Osteocyte (in vitro differentiated cells): ENCODE measurements at places on chromosomes 2 and 18. TPM values are rescaled to one million over a fixed set of nuclear protein-coding genes. Genes with fewer than 3 reads are reported as not detected.
A peak's percentile ranks its signal among the peaks of the same experiment; 100 is the strongest.

Gene TCF7L1
- total RNA-seq, result 31.8 and 32.4 TPM in 2 replicates

GRCh38 chr2:147623328-147623727 is 221.5 kb upstream of the ACVR2A start:
- no peak for DNase-seq

DNA sequence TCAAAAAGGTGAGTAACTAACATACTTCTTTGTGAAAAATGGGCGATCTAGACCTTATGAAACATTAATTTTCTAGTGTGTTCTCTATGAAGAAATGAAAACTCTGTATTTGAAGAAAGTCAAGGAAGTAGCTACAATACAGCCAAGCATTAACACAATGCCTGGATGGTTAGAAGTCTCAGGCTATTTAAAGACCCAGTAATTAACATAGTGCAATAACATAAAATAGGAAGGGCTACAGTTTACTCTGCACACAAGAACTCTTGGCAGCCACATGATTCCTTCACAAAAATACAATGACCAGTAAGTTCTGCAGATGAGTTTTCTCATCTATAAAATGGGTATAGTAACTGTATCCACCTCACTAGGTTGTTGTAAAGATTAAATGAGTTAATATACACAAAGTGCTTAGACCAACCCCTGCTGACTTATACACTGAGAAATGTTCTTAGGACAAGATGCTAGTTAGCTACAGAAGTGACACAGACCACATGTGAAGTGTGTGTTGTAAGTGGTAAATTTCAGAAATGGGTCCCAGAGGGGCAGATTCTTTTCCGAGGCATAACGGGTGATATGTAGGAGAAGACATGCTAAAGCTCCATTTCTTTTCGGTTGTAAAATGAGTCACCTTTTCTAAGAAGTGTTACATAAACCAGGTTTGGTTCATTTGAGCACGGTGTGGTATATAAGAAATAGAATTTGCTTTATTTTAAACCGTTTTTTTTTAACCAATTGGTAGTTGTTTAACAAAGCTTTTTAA is 61.8 kb downstream of the CXCR4 start:
- no peak for DNase-seq

- DNase-seq, result no peak
These were observed 68.2 kb downstream of the HS1BP3 start for GRCh38 chr2:20582600-20583221.

Gene MAL
- not detected in 2 replicates for total RNA-seq

Gene SH3BP4
- total RNA-seq, result 60.1 and 62.1 TPM in 2 replicates

Gene VIT
- total RNA-seq, result 10.7 and 11.4 TPM in 2 replicates

DNA sequence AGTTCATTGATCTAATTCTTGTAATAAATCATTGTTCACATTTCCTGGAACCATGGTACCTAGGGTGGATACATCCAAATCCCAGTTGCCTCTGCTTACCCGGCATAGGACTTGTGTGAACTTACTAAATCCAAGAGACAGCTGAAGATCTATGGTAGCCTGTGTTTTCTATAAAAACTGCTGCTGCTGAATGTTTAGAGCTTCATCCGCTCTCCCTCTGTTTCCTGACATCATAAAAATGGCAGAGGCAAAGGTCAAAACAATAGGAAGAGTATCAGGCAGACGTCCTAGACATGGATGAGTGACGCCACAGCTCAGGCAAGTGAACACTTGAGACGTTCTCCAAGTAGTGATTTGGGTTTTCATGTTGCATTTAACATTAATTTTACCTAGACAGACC is 258.3 kb downstream of the ALPK2 start:
- DNase-seq, result no peak

DNA sequence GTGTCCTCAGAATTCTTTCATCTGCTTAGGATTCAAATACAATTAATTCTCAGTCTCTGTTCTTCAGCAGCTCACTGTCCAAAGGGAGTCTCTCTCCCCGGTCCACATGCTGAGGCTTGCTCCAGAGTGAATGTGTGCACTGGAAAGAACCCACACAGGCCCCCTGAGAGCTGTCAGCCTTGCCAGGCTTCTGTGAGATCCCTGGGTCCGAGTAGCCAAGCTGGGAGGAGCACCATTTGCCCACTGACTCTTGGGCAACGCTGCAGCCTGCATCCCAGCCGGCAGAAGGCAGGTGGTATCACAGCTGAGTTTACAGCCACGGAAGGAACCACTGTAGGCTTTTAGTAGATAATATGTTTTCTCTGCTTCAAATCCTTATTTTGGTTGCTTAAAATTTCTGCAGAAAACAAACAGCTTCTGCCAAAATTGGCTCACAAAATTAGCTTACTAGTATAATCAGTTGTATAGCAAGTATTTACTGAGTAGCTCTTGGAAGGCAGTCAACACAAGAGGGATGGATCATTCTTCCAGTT is 21.4 kb upstream of the LTBP1 start:
- DNase-seq, result no peak

- DNase-seq, result peak; percentile 76
These were observed 251.7 kb downstream of the NDUFA10 start for GRCh38 chr2:239773228-239774141.

DNA sequence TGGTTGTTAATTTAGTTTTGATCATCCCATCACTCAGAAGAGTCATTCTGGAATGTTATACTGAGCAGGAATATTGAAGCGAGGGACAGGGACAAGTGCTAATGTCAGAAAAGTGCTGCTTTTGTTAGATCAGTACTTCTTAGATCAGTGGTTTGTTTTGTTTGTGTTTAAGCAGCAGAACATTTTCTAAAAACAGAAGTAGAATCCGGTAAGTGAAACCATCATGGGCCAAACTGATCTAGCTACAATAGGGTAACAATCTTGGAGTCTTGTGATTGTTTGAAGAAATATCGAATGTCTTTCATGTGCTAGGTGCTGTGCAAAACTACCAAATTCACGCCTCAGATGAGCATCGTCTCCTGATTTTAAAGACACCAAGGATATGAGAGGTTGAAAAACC is 45.1 kb upstream of the SEC11C start:
- no peak for DNase-seq

- DNase-seq, result no peak
These were observed 216.3 kb upstream of the DTNA start for GRCh38 chr18:34493566-34494358.

DNA sequence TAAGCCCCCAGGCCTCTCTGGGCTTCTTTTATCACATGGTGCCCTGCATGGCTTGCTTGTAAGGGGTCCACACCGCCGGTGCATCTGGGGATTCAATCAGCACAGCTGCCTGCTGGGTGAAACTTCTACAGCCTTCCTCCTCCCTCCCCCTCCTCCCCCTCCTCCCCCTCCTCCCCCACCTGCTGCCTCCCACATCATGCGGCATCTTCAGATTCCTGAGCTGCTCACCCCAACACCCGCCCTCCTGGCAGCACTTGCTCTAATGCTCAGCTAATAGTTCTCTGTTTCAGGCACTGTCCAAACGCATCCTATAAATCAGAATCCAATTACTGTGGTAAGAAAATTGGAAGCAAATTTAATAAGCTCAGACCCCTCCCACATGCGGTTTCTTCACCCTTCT is 150.7 kb downstream of the GALNT14 start:
- no peak for DNase-seq

Gene LANCL1
- 65.2 and 67.3 TPM in 2 replicates for total RNA-seq

DNA sequence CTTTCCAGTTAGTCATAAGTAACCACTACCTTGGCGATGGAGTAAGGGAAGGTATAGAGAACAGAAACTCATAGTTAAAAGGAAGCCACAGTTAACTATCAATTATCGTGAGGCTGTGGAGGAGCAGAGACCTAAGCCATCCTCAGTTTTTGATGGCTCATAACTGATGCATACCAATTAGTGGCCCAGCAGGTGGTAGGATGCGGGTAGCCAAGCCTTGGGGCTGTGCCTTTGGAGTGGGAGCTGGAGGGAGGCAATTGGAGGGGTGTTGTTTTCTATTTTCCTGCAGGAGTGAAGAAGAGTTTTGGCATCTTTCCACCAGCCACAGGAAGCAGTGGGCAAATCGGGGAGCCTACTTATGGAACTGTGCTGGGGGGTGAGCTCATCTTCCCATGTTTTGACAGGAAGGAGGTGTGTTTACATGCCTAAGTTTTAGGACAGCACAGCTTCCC is 194.8 kb downstream of the TPGS2 start:
- DNase-seq, result no peak

DNA sequence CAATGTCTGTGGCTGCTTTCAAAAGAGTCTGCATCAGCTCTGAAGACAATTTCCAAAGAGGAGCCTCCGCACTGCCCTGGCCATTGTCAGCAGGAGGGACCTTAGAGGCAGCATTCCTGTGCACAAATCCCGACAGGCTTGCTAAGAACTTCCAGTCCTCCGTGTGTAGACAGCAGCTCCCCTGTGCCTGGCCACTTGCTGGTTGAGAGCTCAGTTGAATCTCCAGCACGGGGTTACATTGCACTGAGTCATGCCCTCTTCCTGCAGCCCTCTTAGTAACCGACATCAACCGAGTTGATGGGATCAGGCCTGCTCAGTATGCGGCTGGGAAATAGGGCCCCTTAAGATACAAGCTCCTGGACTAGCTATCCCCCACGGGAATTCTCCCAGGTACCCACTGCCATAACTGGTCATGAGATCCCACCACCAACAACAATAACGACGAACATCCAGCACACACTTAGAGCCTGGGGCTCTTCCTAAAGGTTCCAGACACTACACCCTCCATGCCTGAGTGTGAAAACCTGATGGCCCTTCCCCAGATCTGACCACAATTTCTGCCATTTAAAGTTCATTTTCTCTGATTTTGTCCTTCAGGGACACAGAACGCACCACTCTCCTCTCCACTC is 12.0 kb downstream of the ATP6V1B1 start:
- peak; percentile 63 for DNase-seq

DNA sequence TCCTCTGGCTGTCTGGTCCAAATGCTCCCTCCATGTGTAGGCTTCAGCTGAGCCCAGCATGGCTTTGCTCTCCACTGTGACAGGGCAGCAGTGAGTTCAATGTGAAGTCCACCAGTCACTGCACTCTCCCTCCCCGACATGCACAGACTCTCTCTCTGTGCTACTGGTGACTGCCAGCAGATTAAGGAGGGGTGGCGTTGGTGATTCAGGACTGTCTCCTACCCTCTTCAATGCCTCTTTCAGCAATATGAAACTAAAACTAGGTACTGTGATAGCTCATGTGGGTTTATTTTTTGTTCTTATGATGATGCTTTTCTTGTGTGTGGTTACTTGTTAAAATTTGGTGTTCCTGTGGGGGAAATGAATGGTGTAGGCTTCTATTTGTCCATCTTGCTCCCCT is 201.0 kb upstream of the RBMS1 start:
- DNase-seq, result no peak

Gene RNF25
- total RNA-seq, result 35.7 and 36.7 TPM in 2 replicates

Gene MAP3K19
- not detected in 2 replicates for total RNA-seq

Gene ACVR1C
- total RNA-seq, result 0.08 and 0.16 TPM in 2 replicates

- peak; percentile 80 for DNase-seq
These were observed at the start of gene SCTR for GRCh38 chr2:119523952-119524694. SCTR (minus strand) TSS chr2:119524483; CDS start chr2:119524226, 257 bp downstream.

DNA sequence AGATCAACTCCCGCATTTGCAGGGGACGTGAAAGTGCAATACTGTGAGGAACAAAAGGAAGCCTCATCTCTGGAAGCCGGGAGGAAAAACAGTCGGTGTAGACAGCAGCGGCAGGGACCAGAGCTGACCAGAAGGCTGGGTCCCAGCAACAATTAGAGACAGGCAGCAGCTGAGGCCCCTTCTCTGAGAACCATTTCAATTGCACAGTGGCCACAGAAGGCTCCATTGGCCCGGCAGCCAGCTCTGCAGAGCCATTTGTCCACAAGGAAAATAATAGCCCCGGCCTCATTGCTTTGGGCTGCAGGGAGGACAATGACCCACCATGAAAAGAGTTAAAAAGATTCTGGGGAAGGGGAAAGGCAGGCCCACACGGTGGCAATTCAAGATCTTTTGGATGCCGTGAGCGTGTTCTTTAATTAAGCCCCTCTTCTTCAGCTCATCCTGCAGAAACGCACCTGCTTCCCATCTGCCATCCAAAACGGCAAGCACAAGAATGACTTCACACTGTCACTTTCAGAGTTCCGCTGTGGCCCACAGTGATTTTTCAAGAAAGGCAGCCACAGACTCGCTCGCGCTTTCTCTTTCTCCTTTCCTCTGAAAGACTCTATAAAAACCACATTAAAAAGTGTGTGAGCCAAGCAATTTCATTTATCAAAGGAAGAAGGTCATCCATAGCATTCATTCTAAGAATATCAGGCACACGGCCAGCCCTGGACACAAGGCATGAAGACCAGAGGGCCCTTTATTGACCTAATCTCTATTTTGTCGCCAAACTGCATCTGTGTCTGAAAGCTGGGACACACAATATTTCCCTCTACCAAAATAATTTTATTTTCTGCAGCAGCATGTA is 293.6 kb downstream of the SOX11 start:
- no peak for DNase-seq
